Osteocyte (in vitro differentiated cells): ENCODE measurements at places on chromosomes 7 and 10.

GRCh38 chr10:45514291-45515270 lies 140.6 kb downstream of the ALOX5 start:
- no peak overlapping the region for H3K27ac ChIP-seq
- H3K36me3 ChIP-seq, result no peaks in the 10 kb centered on the region
- no peaks in the 10 kb centered on the region for H3K27me3 ChIP-seq
- peaks cover 16% of the 10 kb centered on the region for H3K4me1 ChIP-seq
- DNase-seq, result no peak
- no peak overlapping the region for H3K4me3 ChIP-seq

- DNase-seq, result no peak
- no peaks in the 10 kb centered on the region for H3K27me3 ChIP-seq
- H3K27ac ChIP-seq, result no peak overlapping the region
- H3K36me3 ChIP-seq, result no peaks in the 10 kb centered on the region
- H3K4me3 ChIP-seq, result no peak overlapping the region
Measured at GRCh38 chr10:25896421-25896820, 37.6 kb upstream of the MYO3A start.

- no peak overlapping the region for H3K4me3 ChIP-seq
- H3K36me3 ChIP-seq, result no peaks in the 10 kb centered on the region
- peaks cover 5% of the 10 kb centered on the region for H3K27me3 ChIP-seq
- no peak for DNase-seq
- no peaks in the 10 kb centered on the region for H3K4me1 ChIP-seq
Measured at GRCh38 chr10:71795248-71795647, 21.9 kb upstream of the VSIR start.

- DNase-seq, result no peak
- no peaks in the 10 kb centered on the region for H3K4me1 ChIP-seq
- no peak overlapping the region for H3K27ac ChIP-seq
- H3K27me3 ChIP-seq, result no peaks in the 10 kb centered on the region
Measured at GRCh38 chr10:102102421-102102820, 17.7 kb downstream of the LDB1 start.

GRCh38 chr7:517774-518629 lies 1.6 kb downstream of the PDGFA start:
- peak overlapping the region; percentile 84 for H3K27ac ChIP-seq
- H3K27me3 ChIP-seq, result no peaks in the 10 kb centered on the region
- peak overlapping the region; percentile 86 for H3K4me3 ChIP-seq
- peaks cover 6% of the 10 kb centered on the region for H3K36me3 ChIP-seq
- DNase-seq, result no peak

- peak overlapping the region; percentile 32 for H3K4me3 ChIP-seq
- DNase-seq, result peak; percentile 86
- peaks cover 32% of the 10 kb centered on the region for H3K4me1 ChIP-seq
- peaks cover 35% of the 10 kb centered on the region for H3K27me3 ChIP-seq
- no peaks in the 10 kb centered on the region for H3K36me3 ChIP-seq
- H3K27ac ChIP-seq, result peak overlapping the region; percentile 87
Measured at GRCh38 chr7:69564454-69565417, 33.5 kb upstream of the AUTS2 start.

DNA sequence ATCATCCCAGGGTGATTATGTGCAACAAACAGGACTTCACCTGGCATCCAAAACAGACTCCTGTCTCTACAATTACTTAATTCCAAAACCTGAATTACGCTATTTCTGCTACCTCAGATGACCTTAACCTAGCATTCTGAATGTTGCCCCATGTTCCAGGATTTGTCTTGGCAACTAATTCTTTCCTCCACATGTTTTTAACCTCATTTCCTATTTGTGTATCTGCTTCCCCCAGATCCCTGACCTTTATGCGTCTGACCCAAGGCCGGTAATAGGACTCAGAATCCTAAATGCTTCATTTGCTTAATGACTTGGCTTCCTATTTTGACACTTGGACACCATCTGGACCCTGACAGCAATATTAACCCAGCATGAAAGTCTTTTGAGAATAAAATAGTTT lies 8.7 kb upstream of the ING3 start:
- H3K36me3 ChIP-seq, result no peaks in the 10 kb centered on the region
- H3K4me1 ChIP-seq, result no peaks in the 10 kb centered on the region
- no peak overlapping the region for H3K4me3 ChIP-seq
- H3K27ac ChIP-seq, result no peak overlapping the region
- peaks cover 21% of the 10 kb centered on the region for H3K27me3 ChIP-seq
